Activated gamma-delta T cell (primary cell): ENCODE measurements at places on chromosomes 13 and 19.

DNA sequence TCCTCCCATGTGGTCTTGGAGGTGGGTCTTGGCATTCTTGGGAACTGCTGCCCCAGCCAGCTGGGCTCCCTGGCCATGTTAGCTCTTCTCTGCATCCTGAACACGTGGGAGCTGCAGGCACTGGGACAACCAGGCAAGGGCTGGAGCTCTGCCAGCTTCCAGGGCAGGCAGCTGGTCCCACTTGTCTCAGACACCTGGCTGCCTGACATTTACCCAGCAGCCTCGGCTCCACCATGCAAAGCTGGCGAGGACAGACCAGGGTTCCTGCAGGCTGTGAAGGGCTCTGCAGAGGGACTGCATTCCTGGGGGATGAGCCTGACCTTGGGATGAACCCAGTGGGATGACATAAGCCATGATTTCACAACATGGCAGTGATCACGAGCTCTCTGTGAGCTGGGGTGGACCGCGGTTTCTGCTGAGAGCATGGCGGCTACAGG, 99.0 kb upstream of the TSHZ3 start:
- no peak for DNase-seq

DNA sequence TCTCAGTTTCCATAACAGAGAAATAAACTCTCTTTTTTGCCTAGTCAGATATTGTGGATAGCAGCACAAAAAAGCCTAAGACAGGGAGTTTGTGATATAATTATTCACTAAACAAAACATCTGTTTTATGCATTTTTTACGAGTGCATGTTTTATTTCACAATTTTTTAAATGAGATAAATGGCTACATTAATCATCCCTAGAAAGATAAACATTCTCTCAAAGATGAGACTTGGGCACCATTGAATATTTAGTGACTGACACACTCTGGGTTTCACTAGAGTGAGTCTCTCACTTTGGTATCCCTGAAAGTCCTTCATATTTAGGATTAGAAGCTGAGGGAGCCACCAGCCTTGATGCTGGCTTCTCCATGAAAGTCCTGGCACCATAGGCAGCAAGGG, 74.3 kb upstream of the LRCH1 start:
- no peak for DNase-seq

GRCh38 chr13:98853771-98854221, 101.3 kb upstream of the SLC15A1 start:
- no peak for DNase-seq

DNA sequence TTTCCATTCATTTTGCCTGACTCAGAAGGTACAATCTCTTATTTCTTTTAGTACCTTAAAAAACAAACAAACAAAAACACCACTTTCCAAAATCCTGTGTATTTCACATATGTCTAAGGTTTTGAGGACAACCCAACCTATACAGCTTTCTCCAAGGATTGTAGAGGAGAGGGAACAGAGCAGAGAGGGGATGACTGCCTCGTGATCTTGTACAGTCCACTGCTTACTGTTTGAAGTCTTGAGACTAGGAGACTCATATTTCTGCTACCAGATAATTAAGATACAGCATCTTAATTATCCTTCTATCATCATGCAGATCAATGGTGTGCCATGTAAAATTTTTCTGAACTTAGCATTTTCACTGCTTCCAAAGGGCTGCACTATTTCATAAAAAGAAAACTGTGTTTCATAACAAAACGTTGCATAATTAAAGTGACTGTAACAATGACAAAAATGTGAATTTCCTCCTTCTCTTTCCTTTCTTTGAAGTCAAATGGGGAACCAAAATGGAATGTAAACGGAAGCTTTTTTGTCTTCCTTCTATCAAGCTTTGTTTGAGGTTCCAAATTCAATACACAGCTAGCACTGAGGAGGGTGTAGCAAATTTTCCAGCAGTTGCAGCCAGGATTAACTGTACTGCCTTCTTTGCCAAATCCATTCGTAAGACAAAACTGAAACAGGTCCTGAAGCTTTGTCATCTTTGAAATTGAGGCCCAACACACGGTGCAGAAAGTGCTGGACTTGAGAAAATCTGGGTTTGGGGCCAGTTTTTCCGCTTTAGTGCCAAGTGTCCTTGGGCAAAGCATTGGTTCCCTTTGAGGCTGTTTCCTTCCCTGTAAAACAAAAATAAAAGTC, 34.9 kb upstream of the RCBTB2 start:
- DNase-seq, result no peak

DNA sequence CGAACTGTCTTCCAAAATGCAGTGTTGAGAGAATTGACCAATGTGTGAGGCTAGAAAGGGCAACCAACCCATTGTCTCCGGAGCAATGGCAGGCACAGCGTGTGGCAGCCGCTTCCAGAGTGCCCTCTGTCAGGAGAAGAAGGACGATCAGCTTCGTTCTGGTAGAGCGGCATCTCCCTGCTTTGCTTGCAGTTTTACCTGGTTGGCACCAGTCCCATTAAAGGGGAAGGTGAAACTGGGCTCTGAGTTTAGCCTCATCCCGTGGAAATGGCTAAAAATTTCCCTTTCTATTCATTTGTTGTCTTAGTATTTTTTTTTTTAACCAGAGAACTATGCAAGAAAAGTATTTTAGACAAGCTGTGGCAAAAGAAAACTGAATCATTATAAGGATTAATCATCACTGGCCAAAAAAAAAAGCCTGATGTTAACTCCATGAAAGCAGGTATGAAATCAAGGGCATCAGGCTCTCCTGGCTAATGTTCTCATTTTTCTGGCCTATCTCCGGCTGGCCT, 81.5 kb upstream of the SLC7A1 start:
- DNase-seq, result no peak

DNA sequence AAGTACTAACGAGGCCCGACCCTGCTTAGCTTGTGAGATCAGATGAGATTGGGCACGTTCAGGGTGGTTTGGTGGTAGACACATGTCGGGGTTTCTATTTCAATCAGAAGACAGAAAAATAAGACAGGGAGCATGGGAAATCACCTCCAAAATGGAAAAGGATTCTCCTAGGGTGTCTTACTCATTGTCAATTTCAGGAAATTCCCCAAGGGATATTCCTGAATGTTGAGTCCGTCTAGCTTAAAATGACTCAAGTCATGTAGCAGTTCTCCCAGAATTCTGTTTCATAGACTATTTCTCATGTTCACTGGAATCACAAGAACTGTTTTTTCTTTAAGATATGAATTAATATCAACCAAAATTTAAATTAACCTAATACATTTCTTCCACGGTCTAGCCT, 380.1 kb downstream of the EFNB2 start:
- DNase-seq, result no peak

- DNase-seq, result no peak
Measured at GRCh38 chr13:76725211-76725610, 161.0 kb downstream of the KCTD12 start.

DNA sequence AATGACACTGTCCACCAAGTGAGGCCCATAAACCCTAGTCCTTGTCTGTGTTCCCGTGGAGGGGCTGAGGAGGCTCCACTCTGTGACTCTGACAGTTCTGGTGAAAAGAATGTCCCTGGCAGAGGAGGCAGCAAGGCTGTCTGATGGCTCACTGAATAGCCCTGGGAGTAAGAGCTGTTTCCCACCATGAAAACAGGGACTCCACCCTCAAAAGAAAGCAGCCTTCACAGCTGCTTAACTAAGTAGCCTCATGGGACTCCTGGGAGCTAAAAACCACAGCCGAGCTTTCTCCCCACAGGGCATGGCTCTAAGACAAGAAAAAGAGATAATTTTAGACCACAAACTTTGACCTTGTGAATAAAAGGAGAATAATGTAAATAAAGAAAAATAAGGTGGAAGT, 135.1 kb upstream of the FRY start:
- no peak for DNase-seq

- no peak for DNase-seq
Measured at GRCh38 chr19:18049385-18049784, 37.3 kb downstream of the IL12RB1 start.

- peak; percentile 99 for DNase-seq
Measured at GRCh38 chr19:40348125-40348913, at the start of the genes C19orf47 and PLD3. C19orf47 (minus strand) TSS chr19:40348397; CDS start chr19:40341857, 6,540 bp downstream. PLD3 (plus strand) TSS chr19:40348695; CDS start chr19:40366484, 17,789 bp downstream.

GRCh38 chr13:52001120-52001731, 10.0 kb downstream of the ATP7B start:
- DNase-seq, result no peak

DNA sequence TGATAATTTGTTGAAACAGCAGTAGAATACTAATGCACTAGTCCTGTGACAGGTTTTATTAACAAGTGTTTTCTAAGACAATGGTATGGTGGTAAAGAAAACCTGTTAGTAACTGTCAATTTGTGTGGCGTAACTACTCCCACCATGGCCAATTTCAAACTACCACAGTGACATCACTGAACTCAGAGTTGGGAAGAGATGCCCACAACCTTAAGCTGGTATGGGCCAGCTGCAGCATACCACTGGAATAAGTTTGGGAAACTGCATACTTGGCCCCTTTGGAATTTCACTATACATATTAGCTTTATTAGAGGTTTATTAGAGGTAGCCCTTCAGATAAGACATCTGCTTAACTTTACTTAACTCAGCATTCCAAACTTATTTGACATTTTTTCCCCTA, 419.4 kb downstream of the NDFIP2 start:
- no peak for DNase-seq

GRCh38 chr13:40060296-40061007, 405.0 kb downstream of the COG6 start:
- DNase-seq, result no peak

DNA sequence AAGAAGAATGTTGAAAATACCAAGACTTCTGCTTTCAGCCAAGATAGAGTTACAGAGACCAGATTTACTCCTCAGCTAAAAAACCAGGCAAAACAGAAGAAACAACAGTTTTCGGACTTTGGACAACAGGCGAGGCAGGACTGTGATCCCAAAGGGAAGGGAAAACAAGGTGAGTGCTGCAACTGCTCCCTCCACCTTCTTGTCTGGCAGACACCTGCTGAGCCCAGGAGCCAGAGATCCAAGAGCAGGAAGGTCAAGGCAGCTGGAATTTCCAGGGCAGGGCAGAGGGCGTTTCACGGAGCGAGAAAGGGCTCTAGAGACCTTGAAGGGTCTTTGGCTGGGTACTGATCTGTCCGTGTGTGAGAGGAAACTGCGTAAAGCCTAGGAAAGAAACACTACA, 32.9 kb upstream of the SLC7A9 start:
- DNase-seq, result no peak

GRCh38 chr13:24905242-24905641, 141.3 kb downstream of the RNF17 start:
- DNase-seq, result no peak

GRCh38 chr19:51807111-51807701, 12.2 kb downstream of the FPR3 start:
- no peak for DNase-seq

- DNase-seq, result no peak
Measured at GRCh38 chr19:45798995-45799517, 6.4 kb upstream of the DMWD start.

DNA sequence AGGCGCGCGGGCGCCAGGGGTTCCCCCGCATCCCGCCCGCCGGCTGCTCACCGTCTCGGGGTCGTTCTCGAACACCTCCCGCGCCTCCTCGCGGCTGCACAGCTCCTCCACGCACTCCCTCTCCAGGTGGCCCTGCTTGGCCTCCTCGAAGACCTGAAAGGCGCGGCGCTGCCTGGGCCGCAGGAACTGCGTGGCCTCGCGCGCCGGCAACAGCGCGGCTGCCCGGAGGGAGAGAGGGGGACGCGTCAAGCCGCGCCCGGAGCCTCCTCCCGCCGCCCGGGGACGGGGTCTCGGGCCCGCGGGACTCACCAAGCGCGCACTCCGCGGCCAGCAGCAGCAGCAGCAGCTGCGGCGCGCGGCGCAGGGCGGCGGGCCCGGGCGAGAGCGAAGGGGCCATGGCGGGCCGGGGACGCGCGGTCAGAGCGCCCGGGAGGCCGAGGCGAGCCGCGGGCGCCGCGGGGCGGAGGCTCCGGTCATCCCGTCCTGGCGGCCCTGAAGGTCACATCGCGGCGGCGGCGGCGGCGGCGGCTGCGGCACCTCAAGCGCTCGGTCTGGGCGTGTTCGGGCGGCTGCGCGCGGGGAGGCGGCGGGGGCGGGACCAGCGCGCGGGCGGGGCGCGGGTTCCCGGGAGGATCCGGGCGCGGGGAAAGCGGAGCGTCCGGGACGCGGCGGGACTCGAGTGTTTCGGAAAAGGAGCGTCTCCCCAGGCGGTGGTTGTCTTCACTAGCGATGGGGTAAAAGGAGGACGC, at the start of gene GAS6:
Gene GAS6 (minus strand): TSS at position 553 of the 749 bp plus-strand sequence. CDS start 156 bp downstream, at position 397.
- DNase-seq, result no peak

- no peak for DNase-seq
Measured at GRCh38 chr19:571566-571974, 826 bp upstream of the BSG start.

GRCh38 chr19:10173527-10173926, 21.2 kb downstream of the DNMT1 start:
- DNase-seq, result no peak

- DNase-seq, result no peak
Measured at GRCh38 chr13:26961890-26962615, 201.5 kb upstream of the GPR12 start.

- DNase-seq, result no peak
Measured at GRCh38 chr19:39479916-39480315, 722 bp upstream of the TIMM50 start.

DNA sequence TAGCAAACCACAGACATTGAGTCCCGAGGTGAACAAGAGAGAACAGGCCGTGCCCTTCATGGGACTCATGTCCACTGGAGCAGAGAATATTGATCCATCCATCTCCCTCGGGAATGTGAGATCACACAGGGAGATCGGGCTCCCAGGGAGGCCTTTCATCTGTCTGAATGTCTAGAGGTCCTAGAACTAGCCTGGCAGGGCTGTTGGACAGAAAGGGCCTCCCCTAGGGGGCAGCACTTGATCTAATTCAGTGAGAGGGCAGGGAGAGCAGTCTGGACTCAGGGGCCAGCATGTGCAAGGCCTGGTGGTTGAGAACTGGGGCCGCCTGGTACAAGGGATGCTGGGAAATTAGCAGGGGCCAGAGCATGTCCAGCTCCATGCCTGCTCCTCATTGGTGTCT, 4.3 kb downstream of the RUVBL2 start:
- DNase-seq, result no peak
